ENCODE measurements at places on chromosomes 4 and X. TPM values are rescaled to one million over a fixed set of nuclear protein-coding genes. Genes with fewer than 3 reads are reported as not detected.

GRCh38 chr4:140718241-140718952 is 37.8 kb downstream of the TBC1D9 start:
- DNase-seq: no peak

DNA sequence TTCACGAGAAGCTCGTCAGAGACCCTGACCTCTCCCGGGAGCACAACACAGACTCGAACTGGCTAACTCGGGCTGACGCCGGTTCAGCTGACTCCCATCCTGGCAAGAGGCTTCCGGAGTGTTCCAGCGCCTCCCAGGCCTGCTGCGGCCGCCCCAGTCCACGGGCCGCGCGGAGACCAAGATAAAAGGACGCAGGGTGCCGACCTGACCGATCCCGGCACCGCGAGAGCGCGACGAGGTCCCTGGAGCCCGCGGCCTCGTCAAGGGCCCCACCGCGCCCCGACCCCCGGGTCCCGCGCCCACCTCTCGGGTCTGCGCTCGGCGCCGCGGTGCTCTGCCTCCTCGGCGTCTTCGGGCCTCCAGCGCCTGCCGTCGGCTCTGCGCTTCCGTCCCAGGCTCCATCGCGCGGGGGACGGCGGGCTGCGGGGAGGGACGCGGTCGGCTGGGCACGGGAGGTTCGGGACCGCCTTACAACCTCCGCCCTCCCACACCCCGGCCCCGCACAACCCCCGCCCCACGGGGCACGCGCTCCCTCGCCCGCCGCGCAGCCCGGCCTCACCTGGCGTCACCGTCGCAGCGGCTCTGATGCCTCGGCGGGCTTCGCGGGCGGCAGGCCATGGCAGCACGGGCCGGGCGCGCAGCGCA is 426 bp downstream of the SLBP start:
- DNase-seq: no peak

GRCh38 chr4:185775792-185776555 is 36.0 kb downstream of the SORBS2 start:
- no peak for DNase-seq

GRCh38 chrX:2318371-2318770 is 182.4 kb downstream of the DHRSX start:
- no peak for DNase-seq

- DNase-seq: no peak
These were observed 89.5 kb downstream of the TASL start for GRCh38 chrX:30488092-30488491.

UBE2K gene
- total RNA-seq: 32.3 TPM

- DNase-seq: no peak
These were observed 50.8 kb upstream of the MCF2 start for GRCh38 chrX:139758809-139759208.

DNA sequence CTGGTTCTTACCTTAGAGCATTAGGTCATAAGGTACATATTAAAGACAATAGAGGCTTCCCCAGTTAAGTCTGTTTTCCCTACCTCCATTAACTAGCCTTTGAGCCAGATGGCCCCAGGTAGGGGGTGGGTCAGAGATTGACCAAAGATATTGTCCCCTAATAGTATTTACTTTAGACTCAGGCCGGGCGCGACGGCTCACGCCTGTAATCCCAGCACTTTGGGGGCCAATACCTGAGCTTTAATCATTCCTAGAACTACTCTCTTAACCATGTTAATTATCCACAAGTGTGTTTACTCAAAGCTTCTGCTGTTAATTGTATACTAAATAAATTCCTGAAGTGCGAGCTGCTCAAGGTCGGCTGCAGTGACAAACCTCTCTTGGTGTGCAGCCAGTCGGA is 28.0 kb upstream of the AMBN start:
- DNase-seq: no peak

GRCh38 chr4:81891005-81891996 is 419.6 kb upstream of the RASGEF1B start:
- no peak for DNase-seq

RFC1 gene
- 27.5 TPM for total RNA-seq

- DNase-seq: no peak
These were observed 100.7 kb upstream of the STX18 start for GRCh38 chr4:4642496-4643000.

- DNase-seq: no peak
These were observed 76.5 kb downstream of the STIM2 start for GRCh38 chr4:26937139-26937538.

- DNase-seq: no peak
These were observed 119.0 kb upstream of the MAP9 start for GRCh38 chr4:155495572-155496293.

DNA sequence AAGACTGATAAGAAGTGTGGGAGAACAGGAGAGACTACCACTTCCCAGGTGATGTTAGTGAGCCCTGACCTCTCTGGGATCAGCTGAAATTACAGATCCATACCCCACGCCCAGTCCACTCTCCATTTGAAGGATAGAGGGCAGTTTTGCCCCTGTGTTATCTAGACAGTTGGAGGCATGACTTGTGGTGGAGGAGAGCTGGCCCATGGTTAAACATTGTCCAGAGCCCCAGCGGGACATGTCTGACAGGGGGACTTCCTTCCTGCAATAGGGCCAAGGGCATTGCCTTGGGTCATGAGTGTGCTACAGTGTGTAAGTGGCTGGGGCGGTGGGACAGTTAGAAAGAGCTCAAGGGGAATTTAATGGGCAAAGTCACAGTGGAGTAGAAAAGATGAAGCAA is 181.1 kb downstream of the MID1IP1 start:
- no peak for DNase-seq

- DNase-seq: no peak
These were observed 4.6 kb upstream of the RS1 start for GRCh38 chrX:18676470-18676869.

DNA sequence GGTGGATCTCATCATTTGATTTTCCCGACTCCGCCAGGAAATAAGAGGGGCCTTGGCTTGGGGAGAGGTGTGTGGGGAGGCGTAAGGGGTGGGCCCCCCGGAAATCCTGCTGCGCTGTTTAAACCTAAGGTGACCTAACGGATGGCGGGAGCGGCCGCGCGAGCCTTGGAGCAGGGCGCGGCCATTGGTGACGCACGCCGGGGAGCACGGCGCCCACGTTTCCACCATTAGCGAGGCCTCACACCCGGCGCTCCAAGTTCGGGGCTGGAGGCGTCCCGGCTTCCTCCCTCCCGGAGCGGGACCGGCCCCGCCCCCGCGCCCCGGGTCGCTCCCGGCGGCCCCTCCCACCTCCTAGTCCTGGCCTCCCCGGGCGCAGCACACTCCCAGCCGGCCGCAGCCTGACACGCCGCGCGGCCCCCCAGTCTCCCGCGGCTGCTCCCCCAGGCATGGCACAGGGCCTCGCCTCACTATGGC is at the start of gene SMS:
Gene SMS, plus strand, starts transcription at position 354 of the 474 bp plus-strand sequence. Its CDS starts 116 bp downstream, at position 470.
- DNase-seq: peak; percentile 88
